ENCODE measurements at places on chromosomes 6 and 20.
A peak's percentile ranks its signal among the peaks of the same experiment; 100 is the strongest.

GRCh38 chr6:96940322-96940721 lies 15.8 kb downstream of the KLHL32 start:
- no peak for DNase-seq

- DNase-seq = no peak
Measured at GRCh38 chr20:38278763-38279162, 18.2 kb upstream of the KIAA1755 start.

DNA sequence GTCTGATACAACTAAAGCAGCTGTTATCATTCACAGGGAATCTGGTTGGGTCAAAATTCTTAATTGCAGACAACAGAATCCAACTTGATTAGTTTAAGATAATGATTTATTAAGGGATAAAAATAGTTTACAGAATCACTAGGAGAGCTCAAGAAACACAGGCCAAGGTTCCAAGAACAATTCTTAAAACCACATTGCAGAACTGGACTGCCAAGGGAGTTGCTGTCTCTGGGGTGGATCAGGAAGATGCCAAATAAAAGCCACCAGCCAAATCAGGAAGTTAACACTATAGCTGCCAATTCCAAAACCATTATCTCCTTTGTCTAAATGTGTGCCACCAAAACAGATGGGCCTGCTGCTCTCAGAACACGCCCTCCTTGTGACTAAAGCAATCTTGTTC lies 53.7 kb downstream of the NUDT3 start:
- no peak for DNase-seq

GRCh38 chr6:50198245-50198644 lies 148.5 kb upstream of the DEFB112 start:
- peak; percentile 26 for DNase-seq

GRCh38 chr20:47588158-47588557 lies 86.5 kb downstream of the NCOA3 start:
- DNase-seq = no peak

DNA sequence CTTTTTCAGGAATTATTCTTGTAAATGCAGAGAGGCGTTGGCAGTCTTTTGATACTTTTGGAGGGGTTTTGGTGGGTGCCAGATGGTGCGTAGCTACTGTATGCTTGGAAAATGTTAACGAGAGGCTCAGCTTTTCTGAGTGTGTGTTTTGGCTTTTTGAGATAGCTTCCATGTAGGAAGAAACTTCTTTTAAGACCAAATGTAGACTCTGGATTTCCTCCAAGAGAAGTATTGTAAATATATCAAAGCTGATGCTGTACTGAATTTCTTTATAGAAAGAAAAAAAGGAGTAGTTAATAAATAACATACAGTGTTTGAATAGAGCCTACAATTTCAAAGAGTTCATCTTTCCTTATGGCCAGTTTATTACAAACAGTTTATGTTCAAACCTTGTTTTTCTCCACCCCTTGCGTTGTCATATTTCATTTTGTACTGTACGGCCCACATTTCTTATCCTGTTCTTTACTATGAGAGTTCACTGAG lies 16.7 kb downstream of the TIAM2 start:
- no peak for DNase-seq

GRCh38 chr6:3418496-3419060 lies 38.3 kb downstream of the SLC22A23 start:
- DNase-seq = no peak

DNA sequence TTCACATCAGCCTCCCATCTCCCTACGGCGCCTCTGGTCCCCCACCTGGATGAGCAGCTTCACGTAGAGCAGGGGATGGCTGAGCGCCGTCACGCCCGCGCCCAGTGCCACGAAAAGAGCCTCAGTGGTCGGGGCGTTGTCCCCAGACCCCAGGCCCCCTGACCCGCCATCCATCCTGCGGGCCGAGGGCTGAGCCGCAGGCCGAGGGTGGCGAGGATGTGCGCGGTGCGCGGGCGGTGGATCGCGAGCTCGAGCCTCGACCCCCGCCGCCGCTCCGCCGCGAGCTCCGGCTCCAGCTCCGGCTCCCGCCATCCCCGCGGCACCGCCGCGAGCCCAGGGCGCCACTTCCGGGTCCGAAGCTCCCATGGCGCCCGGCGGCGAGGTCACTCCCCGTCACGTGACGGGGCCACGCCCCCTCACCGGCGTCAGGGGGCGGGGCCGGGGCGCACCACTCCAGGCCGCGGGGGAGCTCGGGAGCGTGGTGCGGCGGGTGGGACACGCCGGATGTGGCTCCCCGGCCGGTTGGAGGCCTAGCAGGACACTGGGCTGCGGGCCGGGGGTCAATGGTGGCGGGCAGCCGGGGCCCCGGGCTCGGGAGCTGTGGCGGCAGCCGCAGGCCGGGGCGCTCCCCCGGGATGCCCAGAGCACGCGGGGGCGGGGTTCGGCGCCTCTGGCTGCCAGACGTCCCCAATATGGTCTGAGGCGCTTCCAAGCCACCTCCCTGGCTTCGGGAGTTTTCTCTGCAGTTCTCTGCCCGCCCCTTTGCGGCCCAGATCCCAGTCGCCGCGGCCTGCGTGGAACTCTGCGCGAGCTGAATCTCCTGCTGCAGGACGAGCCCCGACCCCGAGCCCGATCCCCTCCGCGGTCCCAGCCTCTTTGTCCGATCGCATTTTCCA lies at the start of gene MTCH1:
Gene MTCH1 (minus strand): TSS at position 389 of the 896 bp plus-strand sequence. CDS start 23 bp downstream, at position 366.
- peak; percentile 92 for DNase-seq

GRCh38 chr6:157830354-157831017 lies 7.4 kb downstream of the SNX9 start:
- DNase-seq = no peak

Measured in ELF-1 (cell line).